ENCODE measurements at places on chromosomes 7 and 10. TPM values are rescaled to one million over a fixed set of nuclear protein-coding genes. Genes with fewer than 3 reads are reported as not detected.

- DNase-seq: no peak
These were observed 104.2 kb upstream of the TMEM72 start for GRCh38 chr10:44806950-44807349.

ADD3 gene
- total RNA-seq: 303 TPM

- DNase-seq: no peak
These were observed 12.6 kb upstream of the LAMB4 start for GRCh38 chr7:108142675-108143259.

DNA sequence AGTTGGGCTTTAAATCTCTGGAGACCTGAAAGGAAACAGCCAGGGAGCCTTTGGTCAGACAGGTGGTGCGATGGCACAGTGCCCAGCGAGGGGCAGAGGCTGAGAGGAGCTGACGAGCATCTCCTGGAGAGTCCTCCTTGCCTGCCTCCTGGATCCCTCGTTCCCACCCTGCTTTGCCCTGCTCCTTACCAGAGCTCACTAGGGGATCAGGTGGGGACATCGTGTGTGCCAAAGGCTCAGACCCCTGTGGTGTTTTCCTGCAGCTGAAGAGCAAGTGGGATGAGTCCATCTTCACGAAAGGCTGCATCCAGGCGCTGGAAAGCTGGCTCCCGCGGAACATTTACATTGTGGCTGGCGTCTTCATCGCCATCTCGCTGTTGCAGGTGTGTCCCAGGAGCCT is 21.8 kb upstream of the SH2D4B start:
- no peak for DNase-seq

All from T-cell (primary cell).